ENCODE measurements at places on chromosomes 11 and 22.

DNA sequence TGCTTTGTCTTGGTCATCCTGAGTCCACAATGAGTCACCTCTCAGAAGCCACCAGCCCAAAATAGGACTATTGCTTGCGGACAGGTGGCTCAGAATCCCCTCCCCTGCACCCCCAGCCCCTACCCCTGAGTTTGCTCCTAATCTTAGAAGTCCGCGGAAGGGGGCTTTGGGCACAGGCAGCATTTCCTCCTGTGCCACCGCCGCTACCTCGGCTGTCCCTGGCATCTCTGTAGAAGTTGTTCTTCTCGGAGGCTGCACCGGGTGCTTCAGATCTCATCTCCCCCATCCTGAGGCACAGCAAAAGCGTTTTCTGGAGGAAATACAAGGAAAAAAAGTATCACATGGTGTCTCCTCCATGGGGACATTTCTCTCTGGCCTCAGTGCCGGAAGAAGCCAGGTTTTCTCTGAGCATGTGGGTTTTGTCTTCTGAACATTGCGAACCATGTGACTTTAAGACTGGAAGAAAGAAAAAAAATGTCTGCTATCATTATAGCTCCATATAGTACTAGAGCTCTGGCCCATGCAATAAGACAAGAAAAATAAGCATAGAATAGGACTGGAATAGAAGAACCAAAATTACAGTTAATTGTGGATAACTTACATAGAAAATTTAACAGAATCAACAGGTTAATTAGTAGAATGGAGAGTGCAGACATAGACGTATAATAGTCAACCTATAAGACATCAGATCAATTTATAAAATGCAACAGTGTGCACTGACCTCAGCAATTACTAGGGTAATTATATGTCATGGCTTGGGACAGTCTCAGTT is 63.2 kb downstream of the SHISAL1 start:
- DNase-seq: no peak

DNA sequence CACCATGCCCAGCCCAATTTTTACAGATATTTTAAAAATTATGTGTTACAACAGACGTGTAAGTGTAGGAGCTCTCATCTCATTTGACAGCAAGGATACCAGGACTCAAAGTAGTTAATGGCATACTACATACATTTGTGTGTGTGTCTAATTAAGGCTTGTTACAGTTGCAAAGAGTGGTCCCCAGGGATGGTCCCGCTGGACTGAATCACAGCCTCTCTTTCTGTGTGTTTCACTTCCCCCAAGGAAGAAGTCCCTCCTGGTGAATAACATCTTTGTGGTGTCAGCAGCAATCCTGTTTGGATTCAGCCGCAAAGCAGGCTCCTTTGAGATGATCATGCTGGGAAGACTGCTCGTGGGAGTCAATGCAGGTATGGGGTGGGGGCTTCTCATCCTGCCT is 17.2 kb downstream of the SLC2A11 start:
- peak; percentile 22 for DNase-seq

DNA sequence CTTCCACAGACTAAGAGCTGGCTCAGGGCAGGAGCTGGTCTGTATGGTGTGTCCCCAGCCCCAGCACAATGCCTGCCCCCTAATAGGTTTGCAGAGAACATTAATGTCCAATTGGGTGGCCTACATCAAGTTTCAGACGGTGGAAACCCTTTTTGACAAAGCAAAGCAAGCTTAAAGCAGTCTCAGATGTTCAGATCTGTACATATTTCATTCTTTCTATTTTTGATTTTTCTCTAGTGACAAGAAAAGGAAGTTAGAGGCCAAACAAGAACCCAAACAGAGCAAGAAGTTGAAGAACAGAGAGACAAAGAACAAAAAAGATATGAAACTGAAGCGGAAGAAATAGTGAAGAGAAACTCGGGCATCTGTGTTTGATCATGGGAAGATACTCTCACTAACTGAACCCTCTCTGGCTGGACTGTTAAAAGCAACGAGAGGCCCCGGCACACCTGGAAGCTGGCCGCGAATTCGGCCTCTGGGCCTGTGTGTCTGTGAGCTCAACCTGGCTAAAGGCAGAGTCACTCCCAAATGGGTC is 40.5 kb downstream of the NAT10 start:
- DNase-seq: no peak

- DNase-seq: no peak
Observed at GRCh38 chr11:93831343-93832127, 18.9 kb downstream of the VSTM5 start.

DNA sequence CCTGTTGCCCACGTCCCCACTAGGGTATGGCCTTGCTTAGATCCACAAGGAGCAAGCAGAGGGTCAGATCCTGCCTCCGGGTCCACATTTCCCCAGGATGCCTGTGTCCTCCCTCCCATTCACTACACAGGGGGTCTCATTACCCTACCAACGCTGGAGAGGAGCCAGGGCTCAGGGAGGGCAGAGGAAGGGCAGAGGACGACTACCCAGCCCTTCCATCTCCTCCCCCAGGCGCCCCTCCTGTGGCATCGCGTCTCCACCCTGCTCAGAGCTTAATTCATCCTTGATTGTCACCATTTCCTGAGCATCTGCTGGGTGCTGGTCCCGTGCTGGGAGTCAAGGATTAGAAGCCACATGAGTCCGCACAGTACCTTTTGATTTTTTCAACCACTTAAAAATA is 5.0 kb downstream of the NFAM1 start:
- no peak for DNase-seq

DNA sequence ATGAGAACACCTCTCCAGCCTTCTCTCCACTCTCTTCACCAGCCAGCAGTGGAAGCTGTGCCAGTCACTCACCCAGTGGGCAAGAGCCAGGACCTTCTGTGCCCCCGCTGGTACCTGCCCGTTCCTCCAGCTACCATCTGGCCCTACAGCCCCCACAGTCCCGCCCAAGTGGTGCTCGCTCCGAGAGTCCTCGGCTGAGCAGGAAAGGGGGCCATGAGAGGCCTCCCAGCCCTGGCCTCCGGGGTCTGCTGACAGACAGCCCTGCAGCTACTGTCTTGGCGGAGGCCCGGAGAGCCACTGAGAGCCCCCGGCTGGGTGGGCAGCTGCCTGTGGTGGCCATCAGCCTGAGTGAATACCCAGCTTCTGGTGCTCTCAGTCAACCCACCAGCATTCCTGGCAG is 20.2 kb downstream of the PHLDB1 start:
- DNase-seq: no peak

GRCh38 chr11:79100093-79100910 is 340.5 kb downstream of the TENM4 start:
- DNase-seq: peak; percentile 55

DNA sequence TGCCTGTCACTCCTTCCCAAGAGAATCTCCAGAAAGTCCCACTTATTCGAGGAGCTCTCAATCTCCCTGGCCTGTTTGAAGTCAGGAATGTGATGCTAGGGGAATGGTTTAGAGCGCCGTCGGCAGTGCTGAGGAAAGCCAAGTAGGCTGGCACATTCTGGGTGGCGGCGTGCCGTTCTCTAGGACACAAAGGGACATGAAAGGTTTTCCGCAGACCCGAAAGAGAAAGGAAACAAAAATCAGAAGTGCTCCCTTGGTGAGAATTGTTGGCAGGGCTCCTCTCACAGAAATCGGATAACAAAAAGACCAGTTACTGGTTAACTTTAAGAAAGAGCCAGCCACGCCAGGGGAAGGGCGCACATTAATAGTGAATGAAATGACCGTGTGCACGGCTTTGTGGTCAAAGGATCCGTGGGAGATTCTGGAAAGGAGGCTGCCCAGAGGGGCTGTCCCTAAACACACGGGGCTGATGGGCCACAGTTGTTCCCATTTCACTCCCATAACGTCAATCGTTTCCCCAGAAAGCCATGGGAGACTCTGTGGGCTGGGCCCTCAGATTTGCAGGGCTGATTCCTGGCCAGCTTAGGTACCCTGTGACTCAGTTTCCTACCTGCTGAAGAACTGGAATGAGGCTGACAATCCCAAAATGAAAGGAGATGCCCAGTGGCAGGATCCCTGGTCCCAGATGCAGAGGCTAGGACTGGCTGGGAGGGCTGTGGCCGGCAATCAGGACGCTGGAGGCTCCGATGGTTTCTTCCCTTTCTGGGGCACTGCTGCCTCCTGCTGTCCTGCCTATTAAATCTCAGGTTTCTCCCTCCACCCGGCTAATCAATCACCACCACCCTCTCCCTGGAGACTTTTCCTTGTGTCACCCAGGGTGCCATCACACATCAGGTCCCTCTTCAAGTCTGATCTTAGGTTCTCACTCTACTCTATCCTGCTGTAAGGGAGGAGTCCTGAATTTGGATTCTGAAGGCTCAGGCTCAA is 82.3 kb downstream of the RCN1 start:
- DNase-seq: peak; percentile 58

GRCh38 chr11:65720211-65720934 is at the start of gene RNASEH2C:
TSS of gene RNASEH2C (minus strand) at chr11:65720798. CDS start at chr11:65720758, 40 bp downstream.
- peak; percentile 86 for DNase-seq

GRCh38 chr22:32407312-32407711 is 4.7 kb downstream of the RTCB start:
- no peak for DNase-seq

DNA sequence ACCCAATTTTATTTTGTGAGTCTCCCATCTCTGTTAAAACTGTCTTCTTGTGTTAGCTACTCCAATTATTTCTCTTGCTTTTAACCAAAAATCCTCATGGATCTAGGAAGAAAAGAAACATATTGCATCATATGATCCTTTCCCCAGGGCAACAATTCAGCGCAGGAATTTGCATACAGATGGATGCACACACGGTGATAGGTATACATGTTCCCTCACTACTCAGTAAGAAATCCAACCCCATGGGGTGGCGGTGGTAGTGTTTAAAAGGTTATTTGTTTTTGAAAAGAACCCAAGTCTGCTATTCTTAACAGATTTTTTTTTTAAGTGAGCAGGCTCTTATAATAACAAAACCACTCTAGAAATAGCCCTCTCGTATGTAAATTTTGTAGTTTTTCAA is 4.2 kb upstream of the SYN3 start:
- no peak for DNase-seq

DNA sequence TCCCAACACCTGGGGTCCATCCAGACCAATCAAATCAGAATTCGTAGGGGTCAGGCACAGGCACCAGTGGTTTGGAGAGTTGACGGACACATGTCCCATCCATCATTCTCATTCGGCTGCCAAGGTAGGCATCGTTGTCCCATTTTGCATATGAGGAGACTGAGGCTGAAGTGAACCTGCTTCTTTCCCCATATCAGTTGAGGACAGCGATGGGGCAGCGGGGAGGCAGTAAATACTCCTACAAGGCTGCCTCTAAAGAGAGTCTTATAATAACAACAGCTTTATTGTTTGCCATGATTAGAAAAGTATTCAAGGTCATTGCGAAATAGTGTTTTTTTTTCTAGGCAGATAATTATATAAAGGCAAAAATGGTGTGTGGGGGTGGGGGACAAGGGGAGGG is 1.6 kb upstream of the BEST1 start:
- no peak for DNase-seq

- DNase-seq: no peak
Observed at GRCh38 chr11:66131937-66132632, 62.0 kb downstream of the PACS1 start.

DNA sequence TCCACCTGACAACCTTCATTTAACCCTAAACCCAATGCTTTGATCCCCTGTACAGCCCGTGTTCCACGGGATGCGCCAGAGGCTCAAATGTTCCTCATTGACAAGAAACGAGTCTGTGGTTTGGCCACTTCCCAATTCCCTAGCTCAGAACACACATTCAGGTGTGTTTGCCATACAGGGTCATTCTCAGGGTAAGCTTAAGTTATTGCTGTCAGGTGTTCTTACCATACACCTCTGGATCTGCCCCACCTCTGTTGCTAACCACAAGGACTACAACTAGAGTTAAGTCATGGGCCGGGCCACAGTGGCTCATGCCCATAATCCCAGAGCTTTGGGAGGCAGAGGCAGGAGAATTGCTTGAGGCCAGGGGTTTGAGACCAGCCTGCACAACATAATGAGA is 45.6 kb upstream of the POLD3 start:
- DNase-seq: no peak

GRCh38 chr11:27635567-27636037 is 64.7 kb downstream of the BDNF start:
- DNase-seq: no peak

Measured in fibroblast of skin of right quadriceps (primary cell).